Cardiac fibroblast (primary cell): ENCODE measurements at places on chromosomes 3 and 15.
A peak's percentile ranks its signal among the peaks of the same experiment; 100 is the strongest.

DNA sequence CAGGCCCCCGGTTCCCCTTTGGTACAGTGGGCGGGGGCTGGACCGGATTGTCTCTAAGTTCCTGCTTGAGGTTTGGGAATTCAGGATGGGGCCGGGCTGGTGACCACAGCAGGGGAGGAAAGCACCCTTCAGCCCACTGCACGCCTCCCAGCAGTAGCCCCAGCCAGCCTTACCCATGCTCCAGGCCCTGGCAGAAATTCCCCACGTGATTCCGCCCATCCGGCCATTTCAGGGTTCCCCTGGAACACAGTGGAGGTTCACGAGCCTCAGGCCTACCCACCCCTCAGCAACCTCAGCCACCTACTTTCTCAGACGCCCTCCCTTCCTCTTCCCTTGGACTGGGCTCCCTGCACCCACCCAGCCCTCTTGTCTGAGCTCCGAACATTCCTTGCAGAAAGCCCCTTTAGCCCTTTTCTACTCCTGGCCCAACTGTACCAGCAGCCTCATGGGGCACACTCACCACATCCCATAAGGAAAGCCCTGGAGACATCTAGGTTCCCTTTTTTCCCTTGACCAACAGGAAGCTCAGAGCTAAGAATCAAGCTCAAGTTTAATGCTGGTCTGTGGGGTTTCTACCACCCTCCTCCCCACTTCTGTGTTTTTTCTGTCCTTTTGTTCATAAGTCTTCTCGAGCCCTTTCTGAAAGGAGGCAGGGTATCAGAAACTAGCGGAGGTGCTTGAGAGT, 11.5 kb downstream of the ALS2CL start:
- DNase-seq = no peak

- DNase-seq = no peak
These were observed 7.1 kb downstream of the PLCD1 start for GRCh38 chr3:38022301-38022700.

DNA sequence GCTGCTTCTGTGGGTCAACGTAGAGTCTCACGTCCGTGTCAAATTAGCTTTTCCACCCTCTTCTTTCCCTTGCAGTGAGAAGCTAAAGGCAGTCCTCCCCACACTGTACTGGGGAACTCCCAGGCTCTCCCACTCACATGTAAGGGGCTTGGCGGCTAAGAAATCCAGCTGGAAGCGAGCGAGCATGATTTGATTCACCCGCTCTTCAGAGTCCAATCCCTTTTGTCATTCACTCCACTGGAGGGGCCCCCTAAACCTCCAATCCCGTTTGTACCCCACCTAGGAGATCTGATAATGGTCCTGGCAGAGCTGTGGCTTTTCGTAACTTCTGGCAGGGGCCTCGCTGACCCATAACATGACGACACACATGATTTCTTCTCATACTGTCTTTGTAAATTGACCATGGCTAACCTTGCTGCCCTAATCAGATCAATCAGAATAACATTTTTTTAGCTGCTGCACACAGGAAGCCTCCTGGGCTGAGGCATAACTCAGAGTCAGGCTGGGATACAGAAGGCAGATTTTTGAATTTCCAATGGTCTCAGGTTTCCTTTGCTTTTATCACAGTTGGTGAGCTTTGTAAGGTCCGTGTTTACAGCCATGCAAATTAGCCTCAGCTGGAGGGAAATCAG, 235.2 kb downstream of the GREM1 start:
- DNase-seq = peak; percentile 47

GRCh38 chr3:54950391-54951003, 22.6 kb upstream of the LRTM1 start:
- DNase-seq = no peak

- DNase-seq = no peak
These were observed 105.1 kb downstream of the CHST2 start for GRCh38 chr3:143224716-143225115.

DNA sequence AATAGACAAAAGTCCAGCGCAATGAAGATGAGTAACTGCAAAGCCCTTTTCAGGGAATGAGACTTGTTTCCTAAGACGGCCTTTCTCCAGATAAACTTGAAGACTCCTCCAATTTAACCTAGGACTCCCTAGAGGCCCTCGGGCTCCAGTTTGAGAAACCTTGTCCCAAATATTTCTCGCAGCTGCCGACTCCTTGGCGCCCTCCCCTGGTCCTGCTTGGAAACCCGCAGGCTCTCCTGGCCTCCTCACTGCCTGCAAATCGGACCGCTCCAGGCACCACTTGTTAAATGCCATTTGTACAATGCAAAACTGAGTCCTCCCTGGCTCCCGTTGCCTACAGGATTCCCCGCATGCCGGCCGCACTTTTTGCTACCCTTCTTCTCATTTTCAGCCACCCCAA, 36.8 kb downstream of the MUC4 start:
- peak; percentile 54 for DNase-seq

- DNase-seq = no peak
These were observed 52.2 kb downstream of the CMTM6 start for GRCh38 chr3:32450426-32450825.

DNA sequence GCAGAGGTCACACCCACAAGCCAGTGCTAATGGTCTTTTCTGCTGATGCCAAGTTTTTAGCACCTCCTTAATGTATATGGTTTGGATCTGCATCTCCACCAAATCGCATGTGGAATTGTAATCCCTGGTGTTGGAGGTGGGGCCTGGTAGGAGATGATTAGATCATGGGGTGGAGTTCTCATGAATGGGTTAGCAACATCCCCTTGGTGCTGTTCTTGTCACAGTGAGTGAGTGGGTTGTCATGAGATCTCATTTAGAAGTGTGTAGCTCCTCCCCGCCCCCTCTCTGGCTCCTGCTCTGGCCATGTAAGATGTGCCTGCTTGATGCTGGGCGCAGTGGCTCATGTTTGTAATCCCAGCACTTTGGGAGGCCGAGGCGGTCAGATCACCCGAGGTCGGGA, 37.3 kb upstream of the KLHL6 start:
- DNase-seq = no peak

DNA sequence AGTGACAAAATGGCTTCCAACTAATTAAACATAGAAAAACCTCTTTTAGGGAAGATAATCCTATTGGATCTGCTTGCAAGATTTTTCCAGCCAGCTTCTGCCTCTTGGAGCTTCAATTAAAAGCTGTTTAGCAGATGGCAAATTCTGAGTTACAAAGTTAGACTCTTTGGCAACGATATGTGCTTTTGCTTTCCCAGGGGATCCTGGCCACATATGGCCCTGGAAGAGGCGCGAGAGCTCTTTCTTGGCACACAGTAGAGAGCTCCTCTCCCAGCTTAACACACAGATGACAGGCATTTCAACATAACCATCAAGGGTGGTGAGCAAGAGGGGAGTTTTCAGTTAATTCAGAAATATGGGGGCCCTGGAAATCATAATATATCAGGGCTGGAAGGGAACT, 41.6 kb upstream of the GALNT15 start:
- DNase-seq = peak; percentile 88
